ENCODE measurements at places on chromosomes 1 and 21.

DNA sequence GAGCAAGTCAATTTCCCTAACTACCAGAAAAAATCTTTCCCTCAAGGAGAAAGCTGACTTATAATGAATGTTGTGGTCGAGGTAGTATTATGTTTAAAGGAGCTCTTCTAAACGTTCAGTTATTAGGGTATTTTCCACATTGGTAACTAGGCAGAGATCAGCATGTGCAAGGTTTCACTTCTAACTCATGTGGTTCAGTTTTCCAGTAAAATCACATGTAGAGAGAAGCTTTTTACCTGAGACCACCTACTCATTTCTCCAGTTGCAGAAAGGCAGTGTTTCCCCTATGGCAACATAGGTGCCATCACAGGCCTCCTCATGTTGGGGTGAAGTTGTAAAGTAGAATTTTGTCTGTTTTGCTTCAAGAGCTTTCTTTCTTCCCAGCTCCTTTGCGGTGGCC is 23.7 kb downstream of the IL23R start:
- no peak for DNase-seq

- no peak for DNase-seq
Measured at GRCh38 chr1:91827459-91828321, 58.3 kb downstream of the TGFBR3 start.

DNA sequence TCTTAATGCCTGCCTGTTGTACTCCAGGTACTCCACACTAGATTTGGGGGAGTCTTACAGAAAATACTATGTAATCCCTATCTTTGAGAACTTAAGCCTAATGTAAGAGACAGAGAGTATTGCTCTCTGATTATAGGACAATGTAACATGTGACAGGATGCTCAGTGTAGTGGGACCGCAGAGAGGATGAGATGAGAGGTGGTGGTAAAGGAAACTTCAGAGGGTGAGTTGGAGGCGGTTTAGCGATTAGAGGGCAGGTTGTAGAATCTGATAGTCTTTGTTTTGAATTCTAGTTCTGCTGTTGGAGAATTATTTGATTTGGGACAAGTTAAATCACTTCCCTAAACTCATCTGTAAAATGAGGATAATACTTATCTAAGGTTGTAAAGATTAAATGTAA is 5.4 kb downstream of the SOAT1 start:
- no peak for DNase-seq

- no peak for DNase-seq
Measured at GRCh38 chr1:98336472-98337083, 324.9 kb upstream of the SNX7 start.

GRCh38 chr21:34887725-34888568 is 161.2 kb downstream of the RUNX1 start:
- peak; percentile 63 for DNase-seq

- DNase-seq, result no peak
Measured at GRCh38 chr1:145707183-145707867, at the start of gene PDZK1. Gene PDZK1 (minus strand): TSS chr1:145707368. CDS start chr1:145688021, 19,347 bp downstream.

DNA sequence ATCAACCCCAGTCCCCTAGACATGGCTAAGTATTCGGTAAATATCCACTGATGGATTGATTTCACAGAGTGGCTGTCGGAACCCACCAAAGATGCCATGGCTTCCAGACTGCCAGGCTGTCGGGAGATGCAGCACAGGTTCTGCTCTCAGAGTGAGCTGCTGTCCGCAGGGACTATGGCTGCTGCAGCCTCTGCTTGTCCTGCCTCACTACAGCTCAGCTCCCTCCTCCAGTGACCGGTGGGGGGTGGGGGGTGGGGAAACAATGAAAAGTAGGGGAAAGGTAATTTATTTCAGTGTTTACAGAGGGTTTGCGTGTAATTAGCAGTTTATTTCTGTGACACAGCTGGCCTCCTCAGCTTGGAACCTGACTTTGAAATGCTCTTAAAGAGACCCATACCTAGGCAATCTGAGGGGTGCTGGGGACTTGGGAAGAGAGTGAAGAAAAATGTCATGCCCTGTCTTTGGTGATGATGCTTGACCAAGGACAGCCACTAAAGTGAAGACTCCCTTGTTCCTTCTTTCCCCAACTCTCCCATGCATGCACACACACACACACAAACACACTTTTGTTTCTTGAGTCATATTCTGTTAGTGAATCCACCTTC is 109.0 kb downstream of the CACNA1E start:
- no peak for DNase-seq

DNA sequence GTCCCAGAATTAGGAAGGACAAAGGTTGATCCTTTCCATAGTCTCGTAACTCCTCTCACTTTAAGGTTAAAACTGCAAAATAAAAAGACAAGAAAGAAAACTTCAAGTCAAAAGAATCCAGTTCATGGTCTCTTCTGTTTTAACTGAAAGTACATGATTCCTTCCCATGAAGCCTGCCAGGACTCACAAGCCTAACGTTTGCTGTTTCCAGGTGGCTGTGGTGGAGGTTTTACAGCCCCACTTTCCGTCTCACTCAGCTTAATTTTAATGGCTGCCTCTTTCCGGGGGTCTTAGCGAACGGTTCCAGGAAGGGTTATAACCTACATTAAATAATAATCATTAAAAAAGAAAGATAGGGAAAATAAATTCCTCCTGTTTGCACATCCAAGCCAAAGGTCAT is 136.8 kb upstream of the SPAG17 start:
- DNase-seq, result no peak

- no peak for DNase-seq
Measured at GRCh38 chr1:94083681-94084080, 37.3 kb downstream of the ABCA4 start.

- DNase-seq, result no peak
Measured at GRCh38 chr1:222285526-222285925, 262.4 kb downstream of the HHIPL2 start.

- no peak for DNase-seq
Measured at GRCh38 chr1:44830900-44831304, 12.2 kb downstream of the PTCH2 start.

DNA sequence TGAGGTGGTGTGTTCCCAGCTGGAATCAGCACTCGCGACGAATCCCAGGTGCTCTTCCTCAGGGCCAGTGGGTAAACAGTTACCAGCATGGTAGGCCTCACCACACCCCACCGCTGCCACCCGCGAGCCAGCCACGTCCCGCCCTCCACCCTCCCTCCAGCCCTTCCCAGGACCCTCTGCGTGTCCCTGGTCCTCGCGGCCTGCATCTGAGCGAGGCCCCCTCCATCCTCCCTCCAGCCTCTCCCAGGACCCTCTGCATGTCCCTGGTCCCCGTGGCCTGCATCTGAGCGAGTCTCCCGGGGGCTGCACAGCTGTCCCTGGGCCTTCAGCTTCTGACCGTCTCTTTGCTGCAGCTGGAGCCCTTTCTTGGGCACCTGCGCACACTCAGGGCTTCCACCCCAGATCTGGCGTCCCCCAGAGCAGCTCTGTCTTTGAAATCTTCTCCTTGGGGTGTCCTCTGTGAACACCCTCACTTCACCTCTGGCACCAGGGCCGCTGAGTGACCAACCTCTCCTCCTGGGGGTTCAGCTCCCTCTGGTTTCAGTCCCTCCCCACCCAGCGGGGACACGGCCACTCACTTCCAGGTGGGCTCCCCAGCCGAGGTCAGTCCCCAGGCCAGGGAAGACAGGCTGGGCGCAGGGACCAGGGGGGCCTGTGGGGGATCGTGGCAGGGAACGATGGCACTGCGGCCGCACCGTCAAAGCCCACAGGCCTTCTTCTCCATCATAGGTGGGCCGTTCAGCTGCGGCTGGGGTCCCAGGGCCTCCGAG is 57.8 kb upstream of the COL6A2 start:
- no peak for DNase-seq

- DNase-seq, result no peak
Measured at GRCh38 chr1:182698971-182699370, 14.6 kb upstream of the RGS8 start.

GRCh38 chr1:248913933-248914332 is 7.9 kb downstream of the PGBD2 start:
- DNase-seq, result no peak

- no peak for DNase-seq
Measured at GRCh38 chr1:3892748-3893147, 7.3 kb downstream of the C1orf174 start.

DNA sequence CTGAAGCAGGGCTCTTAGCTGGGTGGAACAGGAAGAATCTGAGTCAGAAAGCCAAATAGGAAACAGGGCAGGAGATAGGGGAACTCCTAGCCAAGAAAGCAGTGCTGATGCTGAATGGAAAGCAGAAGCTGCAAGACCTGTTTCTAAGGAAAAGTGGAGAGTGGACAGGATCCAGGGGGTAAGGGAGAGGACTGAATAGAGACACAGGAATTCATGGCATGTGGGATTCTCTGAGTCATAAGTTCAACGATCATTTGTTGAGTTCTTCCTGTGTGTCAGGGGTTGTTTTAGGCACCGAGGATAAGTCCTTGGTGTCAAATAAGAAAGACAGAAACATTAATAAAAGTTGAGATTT is 153.8 kb upstream of the FGGY start:
- DNase-seq, result no peak

DNA sequence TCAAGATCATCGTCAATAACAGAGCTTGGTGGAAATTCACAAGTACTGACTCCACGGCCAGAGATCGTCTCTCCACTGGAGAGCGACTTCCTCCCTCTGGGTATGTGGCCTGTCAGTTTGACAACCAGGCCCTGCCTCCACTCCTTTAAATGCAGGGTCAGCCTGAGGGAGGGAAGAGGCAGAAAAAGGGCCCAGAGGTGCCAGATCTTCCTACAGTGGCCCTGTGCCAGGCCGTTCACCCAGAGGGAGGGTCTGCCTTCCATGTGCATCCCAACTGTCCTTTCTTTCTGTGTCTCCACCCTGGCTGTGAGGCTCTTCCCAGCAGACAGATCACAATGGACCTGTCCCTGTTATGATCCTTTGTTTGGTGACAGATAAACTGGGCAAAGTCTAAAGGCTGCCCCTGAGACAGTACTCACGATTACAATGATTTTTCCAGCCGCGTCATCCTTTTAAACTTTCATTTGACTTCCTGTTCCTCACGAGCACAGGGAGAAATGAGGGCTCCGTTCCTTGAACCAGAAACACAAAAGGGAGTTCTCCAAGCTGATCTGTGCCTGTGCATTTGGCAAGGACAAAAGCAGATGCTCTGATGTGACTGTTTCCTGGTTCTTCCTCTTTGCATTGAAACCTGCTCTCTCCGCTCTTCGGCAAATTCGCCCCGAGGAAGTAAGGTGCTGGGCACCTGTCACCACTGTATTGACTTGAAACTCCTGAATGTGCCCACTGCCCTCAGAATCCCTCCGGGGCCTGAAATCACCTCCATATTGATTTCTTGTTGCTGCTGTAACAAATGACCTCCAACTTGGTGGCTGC is 126.7 kb downstream of the PGBD5 start:
- DNase-seq, result no peak

DNA sequence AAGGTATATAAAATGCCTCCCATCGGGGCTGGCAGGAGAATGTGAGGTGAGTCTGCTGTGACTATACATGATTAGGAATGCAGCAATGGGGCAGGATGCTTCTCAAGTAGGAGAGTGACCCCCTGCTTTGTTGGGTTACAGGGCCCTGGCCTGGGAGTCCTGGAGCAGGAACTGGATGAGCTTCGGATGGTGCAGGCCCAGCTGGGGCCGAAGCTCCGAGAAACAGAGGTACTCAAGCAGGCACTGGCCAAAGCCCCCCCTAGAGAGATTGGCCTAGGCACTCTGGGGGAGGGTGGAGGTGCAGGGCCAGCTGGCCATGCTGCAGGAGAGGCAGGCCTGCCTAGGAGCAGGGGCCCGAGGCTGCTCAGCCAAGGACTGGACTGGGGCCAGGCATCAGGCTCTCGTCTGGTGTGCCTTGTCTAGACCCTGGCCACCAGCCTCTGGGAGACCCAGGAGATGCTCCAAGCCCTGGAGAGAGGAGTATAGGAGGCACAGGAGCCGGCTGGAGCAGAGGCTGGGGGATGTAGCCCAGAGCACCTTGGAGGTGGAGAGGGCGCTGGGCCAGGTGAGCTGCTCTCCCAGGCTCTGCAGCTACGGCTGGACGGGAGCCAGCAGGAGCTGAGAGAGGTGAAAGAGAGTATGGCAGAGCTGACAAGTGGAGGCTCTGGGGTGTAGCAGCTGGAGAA is 32.8 kb upstream of the PKP1 start:
- no peak for DNase-seq

GRCh38 chr1:111199881-111200801 is at the start of gene DENND2D:
Gene DENND2D (minus strand): TSS chr1:111200646. CDS start chr1:111200459, 187 bp downstream.
- DNase-seq, result no peak

GRCh38 chr1:58618303-58618702 is 41.3 kb upstream of the TACSTD2 start:
- no peak for DNase-seq

DNA sequence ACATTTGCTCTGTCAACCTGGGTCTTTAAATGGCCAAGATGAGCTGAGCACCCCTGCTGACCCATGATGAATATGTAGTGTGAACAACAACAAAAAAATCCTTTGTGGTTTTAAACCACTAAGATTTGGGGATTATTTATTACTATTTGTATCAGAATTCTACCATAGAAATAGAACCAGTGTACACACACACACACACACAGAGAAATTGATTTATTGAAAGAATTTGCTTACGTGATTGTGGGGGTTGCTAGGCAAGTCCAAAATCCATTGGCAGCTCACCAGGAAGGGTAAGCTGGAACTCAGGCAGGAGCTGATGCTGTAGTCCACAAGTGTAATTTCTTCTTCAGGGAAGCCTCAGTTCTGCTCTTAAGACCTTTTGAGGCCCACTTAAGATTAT is 82.5 kb upstream of the MAP1LC3C start:
- no peak for DNase-seq

DNA sequence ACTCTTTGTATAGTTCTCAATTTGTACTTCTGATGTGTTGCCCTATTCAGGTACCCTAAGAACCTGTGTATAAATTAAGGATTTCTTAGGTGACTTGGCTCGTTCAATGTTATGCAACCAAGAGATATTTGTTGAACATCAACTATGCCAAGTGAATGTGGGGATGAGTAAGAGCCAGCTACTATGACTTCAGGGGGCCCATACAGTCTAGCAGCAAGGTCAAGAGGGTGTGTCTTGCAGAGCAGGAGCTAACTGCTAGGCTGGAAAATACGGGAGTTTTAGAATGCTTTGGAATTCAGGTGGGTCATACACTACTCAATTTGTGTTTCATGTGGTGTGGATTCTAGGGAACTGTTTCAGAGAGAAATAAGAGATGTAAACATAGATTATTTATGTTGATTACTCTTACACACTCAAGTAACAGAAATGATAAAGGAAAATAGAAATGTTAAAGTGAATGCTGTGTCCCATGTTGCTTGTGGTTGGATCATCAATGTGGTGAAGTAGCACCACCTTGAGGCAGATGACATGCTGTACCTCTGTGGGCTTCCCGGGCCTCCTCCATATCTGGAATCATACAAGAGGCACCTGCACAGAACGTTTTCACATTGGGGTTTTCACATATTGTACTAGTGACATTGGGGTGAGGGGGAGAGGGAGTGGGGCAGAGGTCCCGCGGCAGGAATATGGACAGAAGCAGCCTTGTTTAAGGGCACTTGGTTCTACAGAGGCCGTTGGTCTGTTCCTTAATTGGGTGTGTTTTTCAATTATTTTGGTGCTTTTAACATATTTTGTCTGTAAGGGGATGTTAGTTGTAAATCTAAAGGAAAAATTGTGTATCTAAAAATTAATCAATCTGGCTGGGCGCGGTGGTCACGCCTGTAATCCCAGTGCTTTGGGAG is 12.4 kb downstream of the ARPC5 start:
- no peak for DNase-seq

- no peak for DNase-seq
Measured at GRCh38 chr1:76240316-76240715, 165.8 kb downstream of the ST6GALNAC3 start.

- DNase-seq, result no peak
Measured at GRCh38 chr1:59900640-59901039, 25.9 kb downstream of the CYP2J2 start.

GRCh38 chr1:176987016-176987415 is 177.5 kb downstream of the ASTN1 start:
- no peak for DNase-seq
